ENCODE measurements at places on chromosomes 6 and 20. TPM values are rescaled to one million over a fixed set of nuclear protein-coding genes. Genes with fewer than 3 reads are reported as not detected.

- H3K36me3 ChIP-seq = no peaks in the 10 kb centered on the region
- no peak overlapping the region for H3K4me3 ChIP-seq
- H3K4me1 ChIP-seq = peaks cover 9% of the 10 kb centered on the region
- DNase-seq = no peak
Observed at GRCh38 chr6:43457643-43458042, 2.3 kb upstream of the DLK2 start.

DNA sequence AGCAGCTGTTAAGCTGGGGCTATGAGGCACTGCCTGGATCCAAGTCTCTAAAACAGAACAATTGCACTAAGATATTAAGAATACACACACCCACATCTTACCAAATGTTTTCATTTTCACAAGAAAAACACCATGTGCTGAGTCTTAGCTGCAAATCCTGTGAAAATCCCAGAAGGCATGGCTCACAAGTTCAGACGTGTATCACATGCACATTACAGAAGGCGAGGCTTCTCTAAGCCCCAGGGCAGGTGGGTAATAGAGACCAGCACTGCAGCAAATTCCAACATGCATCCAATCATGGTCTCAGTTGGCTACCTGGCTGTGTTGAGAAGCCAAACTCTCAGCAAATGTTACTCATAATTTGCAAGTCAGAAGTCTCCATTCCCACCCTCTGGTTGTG, 16.2 kb upstream of the CST3 start:
- no peaks in the 10 kb centered on the region for H3K27me3 ChIP-seq
- no peak for DNase-seq
- H3K36me3 ChIP-seq = no peaks in the 10 kb centered on the region
- H3K27ac ChIP-seq = no peak overlapping the region

The TMEM14C gene
- total RNA-seq = 79.6 TPM

- no peaks in the 10 kb centered on the region for H3K4me1 ChIP-seq
- H3K36me3 ChIP-seq = no peaks in the 10 kb centered on the region
- no peak for DNase-seq
- no peak overlapping the region for H3K27ac ChIP-seq
- no peak overlapping the region for H3K4me3 ChIP-seq
- H3K27me3 ChIP-seq = no peaks in the 10 kb centered on the region
Observed at GRCh38 chr6:8557014-8557748, 121.8 kb upstream of the SLC35B3 start.

The SUMO4 gene
- not detected for total RNA-seq

DNA sequence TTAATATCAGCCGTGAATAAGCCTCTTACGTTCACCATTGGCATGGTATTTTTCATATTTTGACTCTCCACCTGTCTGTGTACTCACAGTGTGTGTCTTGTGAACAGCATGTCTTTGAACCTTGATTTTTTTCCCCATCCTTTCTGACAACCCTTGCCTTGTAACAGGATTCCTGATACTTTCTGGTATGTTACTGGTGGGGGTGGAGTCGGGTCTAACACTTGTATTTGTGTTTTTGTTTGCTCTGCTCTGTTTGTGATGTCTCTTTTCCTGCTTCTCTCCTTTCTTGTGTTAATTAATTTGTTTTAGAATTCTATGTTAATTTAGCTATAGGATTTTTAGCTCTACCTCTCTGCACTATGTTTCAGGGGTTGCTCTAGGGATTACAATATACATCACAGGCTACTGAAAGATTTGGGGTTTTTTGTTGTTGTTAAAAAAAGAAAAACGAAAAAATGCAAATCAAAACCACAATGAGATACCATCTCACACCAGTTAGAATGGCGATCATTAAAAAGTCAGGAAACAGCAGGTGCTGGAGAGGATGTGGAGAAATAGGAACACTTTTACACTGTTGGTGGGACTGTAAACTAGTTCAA, 245.1 kb downstream of the CDH4 start:
- no peaks in the 10 kb centered on the region for H3K27me3 ChIP-seq
- H3K4me1 ChIP-seq = no peaks in the 10 kb centered on the region
- no peak overlapping the region for H3K27ac ChIP-seq

- H3K27ac ChIP-seq = no peak overlapping the region
- H3K27me3 ChIP-seq = no peaks in the 10 kb centered on the region
- DNase-seq = no peak
- H3K4me1 ChIP-seq = no peaks in the 10 kb centered on the region
Observed at GRCh38 chr6:158158123-158158522, 9.9 kb downstream of the SERAC1 start.

DNA sequence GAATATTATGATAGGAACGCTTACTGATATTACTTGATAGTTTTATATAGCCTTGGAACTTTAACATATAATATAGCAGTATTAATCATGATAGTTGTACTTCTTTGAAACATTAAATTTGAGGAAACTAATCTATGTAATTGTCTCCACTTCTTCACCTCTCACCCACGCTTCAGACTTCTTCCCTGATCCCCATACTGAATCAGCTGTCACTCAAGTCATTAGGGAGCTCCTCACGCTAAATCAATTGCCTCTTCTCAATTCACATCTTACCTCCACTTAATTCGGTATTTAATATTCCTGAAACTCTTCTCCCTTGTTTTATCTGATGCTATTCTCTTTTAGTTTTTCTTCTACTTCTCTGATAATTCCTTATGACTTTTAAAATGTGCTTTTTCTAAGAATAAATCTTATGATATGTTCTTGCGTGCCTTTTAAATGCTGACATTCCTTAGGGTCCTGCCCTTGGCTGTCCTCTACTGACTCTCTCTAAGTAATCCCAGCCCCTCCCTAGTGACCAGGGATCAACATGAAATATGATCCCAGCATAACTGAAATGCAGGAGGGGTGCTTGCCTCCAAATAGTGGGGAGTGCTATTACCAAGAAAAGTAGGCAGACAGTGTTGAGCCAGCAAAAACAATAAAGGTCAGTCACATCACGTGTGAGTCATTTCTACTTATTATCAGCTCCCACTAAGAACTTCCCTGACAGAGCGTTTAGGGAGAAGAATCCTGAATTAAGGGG, 9.9 kb downstream of the ANKRD66 start:
- no peak for DNase-seq
- no peaks in the 10 kb centered on the region for H3K4me1 ChIP-seq
- H3K27ac ChIP-seq = no peak overlapping the region

DNA sequence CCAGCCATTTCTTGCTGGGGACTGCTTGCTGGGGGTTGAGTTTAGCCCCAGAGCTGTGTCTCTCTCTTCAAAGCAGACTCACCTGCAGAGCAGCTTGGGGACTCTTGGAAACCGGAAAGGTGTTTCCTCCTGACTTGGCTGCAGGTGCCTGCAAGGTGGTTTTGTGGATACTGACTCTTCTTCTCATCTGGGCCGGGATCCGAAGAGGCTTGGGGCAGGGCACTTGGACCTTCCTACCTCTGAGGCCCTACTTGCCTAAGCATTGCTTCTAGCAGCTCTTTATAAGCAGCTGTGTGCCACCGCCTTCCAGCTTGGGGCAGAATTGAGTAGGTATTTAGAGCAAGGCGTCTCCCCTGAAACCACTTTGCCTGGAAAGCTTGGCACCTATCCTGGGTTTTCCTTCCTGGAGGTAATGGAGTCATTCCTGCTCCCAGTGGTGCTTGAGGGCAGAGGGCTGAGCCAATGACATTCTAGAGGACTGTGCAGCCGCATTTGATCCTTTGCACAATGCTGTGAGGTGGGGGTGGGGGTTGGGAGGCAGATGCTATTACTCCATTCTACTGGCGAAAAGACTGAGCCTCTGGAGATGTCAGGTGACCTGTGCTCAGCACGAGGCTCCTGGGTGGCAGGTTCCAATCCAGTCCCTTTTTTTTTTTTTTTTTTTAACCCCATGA, 3.4 kb upstream of the CTSZ start:
- peak overlapping the region; percentile 70 for H3K27ac ChIP-seq
- no peak overlapping the region for H3K4me3 ChIP-seq
- H3K4me1 ChIP-seq = peaks cover 29% of the 10 kb centered on the region
- no peaks in the 10 kb centered on the region for H3K36me3 ChIP-seq
- H3K27me3 ChIP-seq = no peaks in the 10 kb centered on the region

- no peaks in the 10 kb centered on the region for H3K27me3 ChIP-seq
- H3K4me1 ChIP-seq = no peaks in the 10 kb centered on the region
- DNase-seq = no peak
- no peaks in the 10 kb centered on the region for H3K36me3 ChIP-seq
- H3K27ac ChIP-seq = no peak overlapping the region
- H3K4me3 ChIP-seq = no peak overlapping the region
Observed at GRCh38 chr6:128024046-128024445, 123.2 kb upstream of the THEMIS start.

The HLA-DRB1 gene
- 82.5 TPM for total RNA-seq

All from ascending aorta (tissue), 2 donors.